Progenitor cell of endocrine pancreas (in vitro differentiated cells): ENCODE measurements at places on chromosomes 7 and 10. TPM values are rescaled to one million over a fixed set of nuclear protein-coding genes. Genes with fewer than 3 reads are reported as not detected.
A peak's percentile ranks its signal among the peaks of the same experiment; 100 is the strongest.

Gene PIP
- total RNA-seq = not detected in 2 replicates

Gene PHTF2
- 12.3 and 13.0 TPM in 2 replicates for total RNA-seq

Gene CPA1
- 17.8 and 23.7 TPM in 2 replicates for total RNA-seq

Gene AKR1B15
- total RNA-seq = not detected in 2 replicates

Gene ACTL6B
- 4.1 and 4.2 TPM in 2 replicates for total RNA-seq

Gene BICC1
- 4.9 TPM in 2 replicates for total RNA-seq

DNA sequence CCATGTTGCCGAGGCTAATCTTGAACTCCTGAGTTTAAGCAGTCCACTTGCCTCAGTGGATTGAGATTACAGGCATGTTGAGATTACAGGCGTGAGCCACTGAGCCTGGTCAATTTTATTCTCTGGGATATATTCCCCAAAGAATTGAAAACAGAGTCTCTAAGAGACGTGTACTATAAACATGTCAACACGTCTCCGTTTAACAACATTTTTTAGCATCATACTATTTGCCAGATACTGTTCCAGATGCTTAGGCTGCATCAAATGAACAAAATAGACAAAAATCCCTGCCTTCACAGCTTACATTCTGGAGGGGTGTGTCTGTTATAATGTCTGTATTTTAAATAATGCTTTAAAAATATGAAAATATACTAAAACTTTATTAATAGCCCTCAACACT lies 54.1 kb upstream of the PRKG1 start:
- H3K27me3 ChIP-seq = no peaks in the 10 kb centered on the region
- DNase-seq = no peak
- no peaks in the 10 kb centered on the region for H3K36me3 ChIP-seq
- H3K4me3 ChIP-seq = no peak overlapping the region

GRCh38 chr10:116783011-116783655 lies 40.8 kb upstream of the HSPA12A start:
- H3K36me3 ChIP-seq = no peaks in the 10 kb centered on the region
- H3K27me3 ChIP-seq = peaks cover 25% of the 10 kb centered on the region
- no peaks in the 10 kb centered on the region for H3K4me1 ChIP-seq
- no peak overlapping the region for H3K4me3 ChIP-seq

DNA sequence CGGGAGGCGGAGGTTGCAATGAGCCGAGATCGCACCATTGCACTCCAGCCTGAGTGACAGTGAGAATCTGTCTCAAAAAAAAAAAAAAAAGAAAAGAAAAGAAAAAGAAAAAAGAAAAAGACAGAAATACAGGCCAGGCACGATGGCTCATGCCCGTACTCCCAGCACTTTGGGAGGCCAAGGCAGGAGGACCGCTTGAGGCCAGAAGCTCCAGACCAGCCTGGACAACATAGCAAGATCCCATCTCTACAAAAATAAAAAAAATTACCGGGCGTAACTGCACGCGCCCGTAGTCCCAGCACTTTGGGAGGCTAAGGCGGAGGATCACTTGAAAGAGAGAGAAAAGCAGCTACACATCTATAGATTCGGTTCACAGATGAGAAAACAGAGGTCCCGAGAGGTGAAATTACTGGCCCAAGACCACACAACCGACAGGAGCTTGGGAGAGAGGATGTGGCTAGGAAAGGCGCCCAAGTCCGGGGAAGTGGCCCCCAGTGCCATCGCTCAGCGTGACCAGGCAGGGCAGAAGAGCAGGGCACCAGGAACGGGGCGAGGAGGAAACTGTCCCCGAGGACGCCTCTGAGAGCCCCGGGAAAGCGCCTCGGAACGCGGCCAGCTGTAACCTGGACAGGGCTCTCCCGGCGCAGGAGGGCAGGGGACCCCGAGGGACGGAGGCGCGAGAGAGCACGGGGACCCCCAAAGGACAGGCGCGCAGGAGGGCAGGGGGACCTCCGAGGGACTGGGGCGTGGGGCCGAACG lies 612 bp downstream of the SNX8 start:
- peaks cover 4% of the 10 kb centered on the region for H3K27me3 ChIP-seq
- H3K36me3 ChIP-seq = peaks cover 1% of the 10 kb centered on the region
- H3K4me3 ChIP-seq = peak overlapping the region; percentile 89
- H3K4me1 ChIP-seq = peaks cover 5% of the 10 kb centered on the region
- no peak for DNase-seq

GRCh38 chr7:21412410-21412851 lies 15.5 kb upstream of the SP4 start:
- H3K36me3 ChIP-seq = no peaks in the 10 kb centered on the region
- H3K4me1 ChIP-seq = peaks cover 19% of the 10 kb centered on the region
- H3K27me3 ChIP-seq = peaks cover 4% of the 10 kb centered on the region
- no peak for DNase-seq
- no peak overlapping the region for H3K27ac ChIP-seq
- H3K4me3 ChIP-seq = no peak overlapping the region

DNA sequence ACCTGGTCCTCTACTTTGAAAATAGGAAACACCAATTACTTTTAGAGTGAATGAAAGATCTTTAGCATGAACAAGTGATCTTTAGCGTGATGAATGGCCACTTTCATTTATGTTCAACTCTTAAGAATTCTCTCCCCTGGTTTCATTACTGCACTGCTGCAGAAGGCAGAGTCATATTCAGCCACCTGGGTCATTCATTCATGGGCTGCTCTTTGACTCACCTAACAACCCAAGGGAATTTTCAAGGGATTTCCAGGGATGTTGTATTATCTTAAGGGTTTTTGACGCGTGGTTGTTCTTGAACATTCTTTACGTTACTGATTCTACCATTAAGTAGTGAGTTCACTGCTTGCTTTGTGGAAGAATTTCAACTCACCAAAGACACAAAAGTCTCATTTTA lies 87.3 kb upstream of the STK17A start:
- H3K27me3 ChIP-seq = peaks cover 4% of the 10 kb centered on the region
- no peak overlapping the region for H3K4me3 ChIP-seq
- H3K36me3 ChIP-seq = no peaks in the 10 kb centered on the region
- peaks cover 14% of the 10 kb centered on the region for H3K4me1 ChIP-seq
- DNase-seq = no peak

GRCh38 chr10:58807629-58808022 lies 295.0 kb downstream of the BICC1 start:
- no peak overlapping the region for H3K4me3 ChIP-seq
- H3K27me3 ChIP-seq = no peaks in the 10 kb centered on the region
- H3K4me1 ChIP-seq = peaks cover 9% of the 10 kb centered on the region
- no peak for DNase-seq

DNA sequence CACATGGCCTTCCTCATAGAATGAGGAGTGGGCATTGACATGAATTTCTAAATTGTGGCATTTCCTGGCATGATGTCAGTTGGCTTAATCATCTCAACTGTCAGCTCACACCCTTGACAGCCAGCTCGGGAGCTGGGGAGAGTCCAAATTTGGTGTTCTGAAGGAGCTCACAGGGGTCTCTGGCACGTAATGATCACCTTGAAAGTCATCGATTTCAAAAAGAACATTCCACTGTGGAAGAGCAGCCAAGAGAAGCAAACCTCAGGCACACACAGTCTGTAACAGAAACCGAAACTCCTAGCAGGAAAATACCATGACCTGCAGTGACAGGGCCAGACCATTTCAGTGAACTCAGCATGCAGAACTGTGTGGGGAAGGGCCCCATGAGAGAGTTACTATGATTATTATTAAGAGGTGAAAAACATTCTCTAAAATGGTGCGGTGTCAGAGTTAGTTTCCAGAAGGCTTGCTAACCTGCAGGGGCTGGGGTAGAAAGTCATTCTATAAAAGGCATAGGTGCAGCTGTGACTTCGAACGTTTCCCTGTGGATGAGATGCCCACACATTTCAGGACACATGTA lies 26.4 kb upstream of the KLF6 start:
- peak overlapping the region; percentile 60 for H3K27ac ChIP-seq
- no peak overlapping the region for H3K4me3 ChIP-seq
- no peaks in the 10 kb centered on the region for H3K27me3 ChIP-seq
- peaks cover 37% of the 10 kb centered on the region for H3K4me1 ChIP-seq
- DNase-seq = no peak
- H3K36me3 ChIP-seq = no peaks in the 10 kb centered on the region

GRCh38 chr7:147852833-147853232 lies 737.7 kb upstream of the C7orf33 start:
- DNase-seq = no peak
- no peaks in the 10 kb centered on the region for H3K27me3 ChIP-seq
- H3K4me1 ChIP-seq = no peaks in the 10 kb centered on the region

- no peak overlapping the region for H3K27ac ChIP-seq
- H3K4me1 ChIP-seq = no peaks in the 10 kb centered on the region
- H3K27me3 ChIP-seq = peaks cover 11% of the 10 kb centered on the region
- no peak overlapping the region for H3K4me3 ChIP-seq
Measured at GRCh38 chr10:124220547-124220946, 127.1 kb upstream of the CHST15 start.

DNA sequence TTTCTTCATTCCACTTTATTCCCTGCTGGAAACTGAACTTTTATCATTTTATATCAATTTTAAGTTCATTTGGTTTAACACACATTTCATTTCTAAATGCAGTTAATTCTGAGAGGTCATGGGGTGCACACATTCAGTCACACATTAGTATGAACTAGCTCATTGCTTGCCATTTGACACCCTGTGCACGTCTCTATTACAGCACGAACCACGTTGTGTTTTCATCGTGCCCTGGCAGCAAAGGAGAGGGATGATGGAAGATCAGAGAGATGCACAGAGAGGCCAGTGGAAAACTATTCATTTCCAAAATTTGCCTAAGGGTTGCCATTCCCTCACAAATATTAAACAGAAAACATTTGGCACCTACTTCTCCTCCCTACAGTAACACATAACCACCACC lies 45.4 kb downstream of the CTNNA3 start:
- H3K4me1 ChIP-seq = no peaks in the 10 kb centered on the region
- DNase-seq = no peak
- no peak overlapping the region for H3K4me3 ChIP-seq
- peaks cover 6% of the 10 kb centered on the region for H3K27me3 ChIP-seq
- H3K36me3 ChIP-seq = no peaks in the 10 kb centered on the region

DNA sequence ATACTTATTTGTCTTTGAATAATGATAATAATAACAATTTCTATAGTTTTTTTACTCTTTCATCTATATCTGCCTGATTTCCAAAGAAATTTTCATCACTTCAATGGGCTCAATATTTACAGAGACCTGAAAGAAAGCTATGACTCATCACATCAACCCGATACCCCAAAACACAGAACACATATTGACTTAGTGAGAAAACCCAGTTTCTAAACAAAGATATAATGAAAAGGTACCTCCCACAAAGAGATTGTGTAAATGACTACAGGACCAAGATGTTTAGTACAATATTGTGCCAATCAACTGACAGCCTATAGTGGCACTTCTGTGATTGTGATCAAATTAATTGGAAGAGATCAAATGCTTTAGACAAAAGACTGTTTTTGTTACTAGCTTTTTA lies 133.9 kb downstream of the PCDH15 start:
- H3K4me3 ChIP-seq = no peak overlapping the region
- H3K27me3 ChIP-seq = no peaks in the 10 kb centered on the region
- DNase-seq = no peak
- no peaks in the 10 kb centered on the region for H3K36me3 ChIP-seq
- peaks cover 12% of the 10 kb centered on the region for H3K4me1 ChIP-seq

DNA sequence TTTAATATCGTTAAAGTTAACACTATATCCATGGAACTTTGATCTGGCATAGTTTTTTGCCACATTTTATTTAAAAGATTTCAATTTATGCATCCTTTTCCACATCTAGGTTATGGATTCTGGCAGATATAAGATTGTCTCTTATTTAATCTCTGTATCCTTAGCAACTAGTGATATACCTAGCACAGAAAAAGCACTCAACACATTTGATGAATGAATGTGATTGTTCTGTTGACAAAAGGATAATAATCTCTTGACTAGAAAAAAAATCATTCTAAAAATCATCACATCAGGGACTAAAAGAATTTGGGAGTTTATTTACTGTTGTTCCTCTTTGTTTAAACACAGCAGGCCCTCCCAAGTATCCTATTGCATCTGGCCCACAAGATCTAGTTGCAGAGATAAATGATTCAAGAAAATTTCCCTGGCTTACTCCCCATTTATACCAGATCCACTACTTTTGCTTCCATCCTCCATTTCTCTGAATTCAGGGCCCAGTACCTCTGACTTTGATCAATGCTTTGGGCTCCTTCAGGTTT lies 84.0 kb upstream of the C1GALT1 start:
- no peak overlapping the region for H3K4me3 ChIP-seq
- no peaks in the 10 kb centered on the region for H3K27me3 ChIP-seq
- peak overlapping the region; percentile 23 for H3K27ac ChIP-seq

DNA sequence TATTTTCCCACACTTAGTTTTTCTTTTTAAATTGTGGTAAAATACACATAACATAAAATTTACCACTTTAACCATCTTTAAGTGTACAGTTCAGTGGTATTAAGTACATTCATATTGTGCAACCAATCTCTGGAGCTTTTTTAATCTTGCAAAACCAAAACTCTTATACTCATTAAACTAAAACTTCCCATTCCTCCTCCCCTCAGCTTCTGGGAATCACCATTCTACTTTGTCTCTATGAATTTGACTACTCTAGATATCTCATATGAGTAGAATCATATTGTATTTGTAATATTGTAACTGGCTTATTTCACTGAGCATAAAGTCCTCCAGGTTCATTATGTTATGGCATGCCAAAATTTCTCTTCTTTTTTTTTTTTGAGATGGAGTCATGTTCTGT lies 86.4 kb upstream of the JAZF1 start:
- peaks cover 12% of the 10 kb centered on the region for H3K27me3 ChIP-seq
- no peak overlapping the region for H3K4me3 ChIP-seq
- no peaks in the 10 kb centered on the region for H3K36me3 ChIP-seq
- no peak for DNase-seq
- no peaks in the 10 kb centered on the region for H3K4me1 ChIP-seq

GRCh38 chr7:17706734-17707133 lies 233.6 kb downstream of the SNX13 start:
- H3K27ac ChIP-seq = no peak overlapping the region
- no peaks in the 10 kb centered on the region for H3K36me3 ChIP-seq
- no peaks in the 10 kb centered on the region for H3K27me3 ChIP-seq
- no peaks in the 10 kb centered on the region for H3K4me1 ChIP-seq
- no peak overlapping the region for H3K4me3 ChIP-seq

- peaks cover 22% of the 10 kb centered on the region for H3K36me3 ChIP-seq
- no peak for DNase-seq
- H3K4me3 ChIP-seq = no peak overlapping the region
- peaks cover 43% of the 10 kb centered on the region for H3K4me1 ChIP-seq
Measured at GRCh38 chr10:113103131-113103840, 153.2 kb downstream of the TCF7L2 start.

GRCh38 chr10:30002426-30003266 lies 56.7 kb downstream of the JCAD start:
- H3K36me3 ChIP-seq = no peaks in the 10 kb centered on the region
- peak; percentile 71 for DNase-seq
- no peak overlapping the region for H3K27ac ChIP-seq

GRCh38 chr7:154842591-154842990 lies 160.3 kb downstream of the PAXIP1 start:
- DNase-seq = no peak
- peaks cover 23% of the 10 kb centered on the region for H3K4me1 ChIP-seq
- H3K27me3 ChIP-seq = peaks cover 15% of the 10 kb centered on the region
- no peaks in the 10 kb centered on the region for H3K36me3 ChIP-seq
- H3K4me3 ChIP-seq = no peak overlapping the region
- no peak overlapping the region for H3K27ac ChIP-seq

GRCh38 chr10:103280031-103280430 lies 3.1 kb downstream of the INA start:
- H3K4me3 ChIP-seq = no peak overlapping the region
- H3K36me3 ChIP-seq = no peaks in the 10 kb centered on the region
- DNase-seq = no peak
- no peak overlapping the region for H3K27ac ChIP-seq
- H3K27me3 ChIP-seq = peaks cover 58% of the 10 kb centered on the region
- peaks cover 3% of the 10 kb centered on the region for H3K4me1 ChIP-seq
